Cardiac fibroblast (primary cell): ENCODE measurements at places on chromosomes 16 and 17.

GRCh38 chr17:44831371-44831770 is 1.3 kb upstream of the GJC1 start:
- no peak for DNase-seq

GRCh38 chr17:81502471-81503017 is 10.1 kb downstream of the ACTG1 start:
- DNase-seq: no peak

- DNase-seq: no peak
Measured at GRCh38 chr16:86156155-86156554, 257.2 kb downstream of the IRF8 start.

- no peak for DNase-seq
Measured at GRCh38 chr17:75909812-75910274, 5.2 kb upstream of the MRPL38 start.

DNA sequence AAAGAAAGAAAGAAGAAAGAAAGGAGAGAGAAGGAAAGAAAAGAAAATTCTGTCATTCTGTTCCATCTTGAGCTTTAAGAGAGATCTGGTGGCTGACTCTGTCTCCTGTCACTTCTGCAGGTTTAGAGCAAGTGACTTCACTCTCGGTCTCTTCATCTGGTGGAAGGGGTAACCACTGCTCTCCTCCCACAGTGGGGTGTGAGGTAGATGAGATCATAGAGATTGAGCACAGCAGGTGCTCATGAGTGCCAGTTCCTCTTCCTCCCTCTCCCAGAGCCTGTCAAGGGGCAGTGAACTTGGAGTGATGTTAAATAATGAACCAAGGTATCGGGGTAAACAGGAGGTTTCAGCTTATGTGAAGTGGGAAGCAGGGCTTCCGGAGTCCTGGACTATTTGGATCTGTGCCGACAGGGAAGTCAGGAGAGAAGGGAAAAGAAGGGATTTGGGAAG is 47.7 kb downstream of the BEAN1 start:
- no peak for DNase-seq
